ENCODE measurements at places on chromosomes 16 and 17.

GRCh38 chr17:37110746-37111145 lies 162.0 kb downstream of the AATF start:
- no peak for DNase-seq

DNA sequence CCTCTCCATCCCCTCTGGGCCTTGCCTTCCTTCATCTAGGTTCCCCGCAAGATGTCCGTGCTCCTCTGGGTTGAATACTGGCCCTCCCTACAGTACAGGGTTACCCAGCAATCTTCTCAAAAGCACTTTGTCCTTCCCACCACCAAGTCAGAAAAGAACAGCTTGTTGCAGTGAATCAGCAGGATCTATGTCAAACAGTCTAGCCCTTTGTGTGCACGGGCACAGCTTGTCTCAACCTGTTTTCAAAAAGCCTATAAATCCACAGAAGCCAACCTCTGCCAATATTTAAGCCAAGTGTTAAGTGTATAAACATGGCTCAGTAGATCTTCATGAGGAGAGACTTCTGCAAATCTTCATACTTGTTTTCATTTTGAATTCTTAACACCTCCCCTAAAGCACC lies 25.2 kb downstream of the C17orf67 start:
- DNase-seq: no peak

- DNase-seq: no peak
These were observed 40.0 kb downstream of the SOST start for GRCh38 chr17:43718544-43718943.

DNA sequence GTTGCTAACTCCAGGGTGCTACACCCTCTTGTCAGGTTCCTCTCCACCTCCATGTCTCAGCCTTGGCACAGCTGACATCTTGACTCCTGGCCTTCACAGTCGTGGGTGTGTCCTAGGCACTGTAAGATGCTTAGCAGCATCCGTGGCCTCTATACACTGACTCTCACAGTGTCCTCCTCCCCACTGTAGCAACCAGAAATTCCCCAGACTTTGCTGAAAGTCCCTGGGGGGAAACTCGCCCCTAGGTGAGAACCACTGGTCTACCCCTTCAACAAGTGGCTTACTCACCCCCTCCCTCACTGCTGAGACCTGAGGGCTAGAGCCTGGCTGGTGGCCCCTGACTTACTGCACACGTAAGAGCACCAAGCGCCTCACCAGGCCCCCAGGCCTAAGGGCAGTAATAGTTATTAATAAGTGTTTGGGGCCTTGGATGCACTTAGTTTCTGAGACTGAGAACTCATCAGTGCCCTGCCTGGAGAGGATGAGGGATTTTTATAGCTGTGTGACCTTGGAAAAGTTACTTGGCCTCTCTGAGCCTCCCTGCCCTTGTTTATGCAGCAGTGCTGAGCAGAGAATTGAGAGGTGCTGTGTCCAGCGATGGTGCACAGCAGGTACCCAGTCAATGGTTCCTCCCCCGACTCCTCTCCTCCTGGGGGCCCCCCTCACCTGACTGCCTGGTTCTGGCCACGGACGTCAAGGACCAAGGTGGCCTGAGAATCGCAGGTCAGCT lies 67.1 kb downstream of the RMI2 start:
- DNase-seq: no peak

- no peak for DNase-seq
These were observed 21.6 kb upstream of the BAHCC1 start for GRCh38 chr17:81373536-81374160.

DNA sequence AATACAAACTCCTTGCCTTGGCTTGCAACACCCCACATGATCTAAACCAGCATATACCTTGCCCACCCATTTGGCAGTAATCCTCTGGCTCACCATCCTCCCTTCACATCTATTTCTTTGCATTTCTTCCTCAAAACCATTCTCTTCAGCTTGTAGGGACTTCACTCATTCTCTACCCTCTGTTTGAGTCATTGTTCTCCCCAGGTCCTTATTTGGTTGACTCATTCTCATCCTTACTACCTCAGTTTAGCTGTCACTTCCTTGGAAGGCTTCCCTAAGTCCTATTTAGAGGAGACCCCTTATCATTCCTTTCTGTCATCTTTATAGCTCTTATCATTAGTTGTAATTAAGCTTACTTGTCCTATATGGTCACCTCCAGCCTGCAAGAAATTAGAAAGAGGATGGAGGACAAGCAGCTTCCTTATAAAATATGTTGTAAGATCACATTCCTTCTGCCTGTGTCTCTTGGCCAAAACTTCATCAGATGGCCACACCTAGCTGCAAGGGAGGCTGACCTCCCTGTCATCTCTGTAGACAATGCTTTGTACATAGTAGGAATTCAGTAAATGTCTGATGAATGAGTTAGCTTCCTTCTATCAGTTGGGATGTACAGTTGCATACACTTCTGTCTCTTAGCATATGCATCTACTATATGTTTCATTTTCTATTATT lies 1.7 kb downstream of the TTC19 start:
- no peak for DNase-seq

DNA sequence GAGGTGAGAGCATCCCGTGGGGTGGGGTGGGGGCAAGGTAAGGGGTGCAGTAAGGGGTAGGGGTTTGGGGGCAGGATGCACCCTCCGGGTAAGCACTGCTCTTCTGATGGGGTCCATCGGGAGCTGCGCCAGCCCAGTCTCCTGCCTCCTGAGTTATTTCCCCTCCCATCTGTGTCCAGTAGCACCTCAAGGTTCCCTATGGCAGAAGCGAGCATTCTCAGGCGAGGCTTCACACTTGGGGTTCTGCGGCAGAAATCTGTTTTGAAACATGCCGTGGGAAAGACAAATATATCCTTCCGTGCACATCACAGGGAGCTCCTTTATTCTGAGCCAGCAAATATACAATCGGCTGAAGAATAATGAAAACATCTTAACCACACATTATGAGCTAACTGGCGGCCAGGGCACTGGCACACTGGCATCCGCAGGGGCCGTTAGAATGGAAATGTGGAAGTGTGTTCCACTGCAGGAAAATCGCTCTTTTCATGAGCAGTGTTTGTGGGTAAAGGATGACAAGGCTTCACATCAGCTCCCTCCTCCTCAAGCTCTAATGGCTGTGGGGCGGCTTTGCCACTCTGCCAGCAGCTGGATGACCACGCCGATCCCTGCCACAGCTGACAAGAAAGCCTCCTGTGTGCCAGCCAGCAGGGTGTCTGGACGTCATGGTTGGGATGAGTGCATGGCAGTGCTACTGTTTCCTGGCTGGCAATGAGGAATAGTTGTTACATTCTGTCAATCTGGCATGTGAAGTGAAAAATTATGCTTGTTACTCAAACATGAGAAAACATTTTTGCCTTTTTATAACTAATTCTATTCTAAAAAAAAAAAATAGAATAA lies 20.0 kb downstream of the MTHFSD start:
- DNase-seq: no peak

DNA sequence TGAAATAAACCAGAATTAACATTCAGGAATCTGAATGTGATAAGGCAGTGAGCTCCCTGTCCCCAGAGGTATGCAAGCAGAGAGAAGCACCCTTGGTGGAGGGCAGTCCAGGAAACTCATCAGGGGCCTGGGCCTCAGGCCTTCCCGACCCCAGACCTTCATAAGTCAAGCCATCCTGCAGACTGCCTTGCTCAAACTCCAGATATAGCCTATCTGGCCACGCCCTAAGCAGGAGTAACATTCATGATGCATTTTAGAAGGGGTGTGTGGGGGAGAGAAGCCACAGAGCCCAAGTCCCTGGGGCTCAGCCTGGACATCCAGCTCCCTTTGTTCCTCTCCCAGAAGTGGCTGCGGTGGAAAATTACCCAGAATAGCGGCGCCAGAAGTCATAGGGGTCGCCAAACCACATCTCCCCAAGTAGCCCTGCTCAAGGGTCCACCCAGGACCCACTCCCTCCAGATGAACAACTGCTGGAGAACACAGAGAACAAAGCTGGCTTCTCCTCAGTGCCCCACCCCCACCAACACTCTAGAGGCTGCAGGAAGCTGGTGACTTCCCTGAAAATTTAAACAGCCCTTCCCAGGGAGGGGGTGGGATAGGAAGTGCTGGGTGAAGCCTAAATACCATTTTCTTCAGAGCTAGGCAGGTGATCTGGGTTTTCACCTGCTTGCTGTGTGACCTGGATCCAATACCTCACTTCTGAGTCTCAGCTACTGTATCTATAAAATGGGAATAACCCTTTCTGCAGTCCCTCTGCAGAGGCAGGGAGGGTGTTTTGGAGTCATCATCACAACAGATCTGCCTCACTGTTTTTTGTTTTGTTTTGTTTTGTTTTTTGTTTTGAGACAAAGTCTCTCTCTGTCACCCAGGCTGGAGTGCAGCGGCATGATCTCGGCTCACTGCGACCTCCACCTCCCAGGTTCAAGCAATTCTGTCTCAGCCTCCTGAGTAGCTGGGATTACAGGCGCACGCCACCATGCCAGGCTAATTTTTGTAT lies 1.5 kb upstream of the SREBF1 start:
- DNase-seq: no peak

DNA sequence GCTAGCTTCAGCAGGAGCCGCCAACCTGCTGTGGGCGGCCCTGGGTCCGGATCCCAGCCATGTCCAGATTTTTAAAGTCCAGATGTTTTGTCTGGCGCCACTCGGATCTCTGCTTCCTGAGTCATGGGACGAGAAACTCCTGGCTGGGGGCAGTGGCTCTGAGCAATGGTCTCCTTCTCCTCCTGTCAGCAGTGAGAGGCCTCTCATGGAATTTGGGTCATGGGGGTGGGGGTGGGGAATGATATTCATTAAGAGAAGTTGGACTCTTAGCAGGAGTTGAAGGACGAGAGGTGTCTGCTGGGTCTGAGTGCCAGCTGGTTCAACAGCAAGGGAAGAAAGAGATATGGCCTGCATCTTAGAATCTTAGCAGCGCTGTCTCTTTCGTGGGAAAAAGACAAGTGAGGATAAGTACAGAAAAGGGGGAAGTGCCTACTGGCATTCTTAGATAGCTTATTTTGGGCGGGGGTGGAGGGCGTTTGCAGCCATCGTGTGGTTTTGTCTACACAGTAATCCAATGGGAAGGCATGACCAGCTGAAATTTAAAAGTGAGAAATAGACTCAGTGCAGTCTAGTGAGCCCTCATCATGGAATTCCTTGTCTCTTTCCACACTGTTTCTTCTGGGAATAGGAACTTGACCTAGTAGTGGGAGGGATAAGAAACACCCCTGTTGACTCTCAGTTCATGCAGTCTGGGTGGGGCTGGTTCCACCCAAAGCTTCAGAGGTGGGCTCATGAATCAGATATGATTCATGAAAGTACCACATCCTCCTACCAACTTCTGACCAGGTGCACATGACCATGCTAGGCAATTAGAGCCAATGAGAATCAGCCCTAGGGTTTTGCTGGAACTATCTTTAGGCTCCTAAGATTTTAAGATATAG lies 80.5 kb downstream of the MYH13 start:
- no peak for DNase-seq

- no peak for DNase-seq
These were observed 369.1 kb downstream of the XYLT1 start for GRCh38 chr16:17101646-17102045.

DNA sequence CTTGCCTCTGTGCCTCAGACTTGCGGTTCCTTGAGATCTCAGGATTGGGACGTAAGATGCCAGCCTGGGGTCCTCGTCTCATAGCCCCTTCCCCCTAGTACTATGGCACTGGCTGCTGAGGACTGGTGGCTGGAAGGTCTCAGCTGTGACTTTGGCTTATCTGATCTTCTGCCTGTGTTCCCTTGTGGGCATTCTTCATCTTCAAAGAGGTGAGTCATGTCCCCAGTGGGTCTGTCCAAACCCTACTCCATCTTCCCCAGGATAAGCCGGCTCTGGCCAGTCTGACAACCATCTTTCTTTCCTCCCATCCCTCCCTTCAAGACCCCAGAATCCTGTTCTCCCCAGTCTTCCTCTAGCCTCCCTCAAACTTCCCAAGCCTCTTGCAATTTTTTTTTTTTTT lies 3.6 kb downstream of the CD19 start:
- no peak for DNase-seq

DNA sequence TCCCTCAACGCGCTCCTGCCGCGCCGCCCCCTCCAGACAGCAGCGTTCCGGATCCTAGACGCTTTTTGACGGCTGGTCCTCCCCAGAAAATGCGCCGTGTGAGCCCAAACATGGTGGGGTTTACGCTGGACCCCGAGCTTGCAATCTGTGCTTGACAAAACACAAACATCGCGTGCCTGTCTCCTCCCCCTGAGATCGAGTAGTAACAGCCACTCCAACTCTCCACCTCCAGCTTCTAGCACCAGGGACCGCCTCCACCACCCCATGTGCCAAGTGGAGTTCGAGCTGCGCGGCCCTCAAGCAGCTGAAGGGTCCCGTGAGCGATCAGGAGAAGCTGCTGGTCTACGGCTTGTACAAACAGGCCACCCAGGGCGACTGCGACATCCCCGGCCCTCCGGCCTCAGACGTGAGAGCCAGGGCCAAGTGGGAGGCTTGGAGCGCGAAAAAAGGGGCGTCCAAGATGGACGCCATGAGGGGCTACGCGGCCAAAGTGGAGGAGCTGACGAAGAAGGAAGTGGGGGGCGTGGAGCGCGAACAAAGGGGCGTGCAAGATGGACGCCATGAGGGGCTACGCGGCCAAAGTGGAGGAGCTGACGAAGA lies 656 bp upstream of the GEMIN4 start:
- no peak for DNase-seq

- DNase-seq: no peak
These were observed 6.0 kb downstream of the TMEM106A start for GRCh38 chr17:43217614-43218087.

- no peak for DNase-seq
These were observed 9.3 kb downstream of the ADORA2B start for GRCh38 chr17:15954222-15954621.

DNA sequence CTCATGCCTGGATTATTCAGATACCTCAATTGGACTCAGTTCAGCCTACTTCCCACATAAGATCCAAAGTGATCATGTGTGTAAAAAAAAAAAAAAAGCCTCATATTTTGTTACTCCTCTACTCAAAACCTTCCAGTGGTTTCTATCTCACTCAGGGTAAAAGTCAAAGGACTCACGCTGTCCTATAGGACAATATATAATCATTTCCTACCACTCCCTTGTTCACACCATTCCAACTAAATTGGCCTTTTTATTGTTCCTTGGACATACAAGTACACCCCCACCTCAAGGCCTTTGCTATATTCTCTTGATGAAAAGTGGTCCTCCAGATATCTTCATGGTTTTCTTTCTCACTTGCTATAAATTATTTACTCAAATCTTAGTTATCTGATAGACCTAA lies 99.2 kb downstream of the USP32 start:
- no peak for DNase-seq

- no peak for DNase-seq
These were observed 32.7 kb upstream of the NAT9 start for GRCh38 chr17:74808714-74809430.

- no peak for DNase-seq
These were observed 64.5 kb downstream of the MPRIP start for GRCh38 chr17:17106756-17107155.

GRCh38 chr16:80107900-80108299 lies 432.9 kb upstream of the DYNLRB2 start:
- DNase-seq: no peak

- DNase-seq: no peak
These were observed 9.1 kb upstream of the COL1A1 start for GRCh38 chr17:50210240-50211225.

All from activated gamma-delta T cell (primary cell).